ENCODE measurements at places on chromosomes 3 and 15.

DNA sequence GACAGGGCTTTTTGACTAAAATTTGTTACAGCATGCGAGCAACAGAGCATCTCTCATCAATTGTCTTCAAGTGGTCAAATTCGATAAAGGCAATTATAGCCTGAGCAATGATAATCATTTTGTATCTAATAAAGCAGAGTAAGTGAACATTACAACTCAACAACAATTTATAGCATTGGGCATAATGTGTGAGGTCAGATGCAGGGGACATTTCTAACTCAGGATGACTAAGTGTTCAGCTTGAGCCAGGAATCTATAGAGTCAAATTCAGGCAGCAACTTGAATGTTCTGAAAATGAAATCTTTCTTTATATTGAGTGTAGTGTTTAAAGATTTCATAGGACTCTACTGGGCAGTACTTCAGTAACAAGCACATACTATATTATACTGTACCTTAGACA lies 1226.0 kb downstream of the ZPLD1 start:
- no peaks in the 10 kb centered on the region for H3K27me3 ChIP-seq
- no peaks in the 10 kb centered on the region for H3K36me3 ChIP-seq
- H3K4me3 ChIP-seq, result no peak overlapping the region
- no peak overlapping the region for H3K27ac ChIP-seq
- no peak for DNase-seq

- no peak overlapping the region for H3K4me3 ChIP-seq
- peak overlapping the region; percentile 60 for H3K27ac ChIP-seq
- H3K36me3 ChIP-seq, result peaks cover 20% of the 10 kb centered on the region
- H3K4me1 ChIP-seq, result no peaks in the 10 kb centered on the region
These were observed 50.4 kb downstream of the RBM15B start for GRCh38 chr3:51441282-51442030.

DNA sequence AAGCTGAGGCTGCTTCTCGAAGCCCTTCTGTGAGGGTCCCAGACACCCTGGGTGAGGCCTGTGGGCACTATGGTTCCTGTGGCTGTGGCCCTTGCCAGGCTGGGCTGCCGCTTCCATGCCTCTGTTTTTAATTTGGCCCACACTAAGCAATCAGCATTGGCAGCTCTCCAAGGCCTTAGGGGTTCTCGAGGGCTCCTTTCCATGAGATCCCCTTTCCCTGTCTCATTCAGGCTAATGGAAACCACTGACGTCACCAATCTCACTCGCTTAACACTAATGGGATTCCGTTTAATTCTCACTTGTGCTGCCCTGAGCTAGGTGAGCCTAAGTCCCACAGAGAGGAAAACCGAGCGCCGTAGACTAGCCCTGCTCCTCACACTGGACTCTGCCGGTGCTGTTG lies 60.2 kb upstream of the RAB6B start:
- H3K27ac ChIP-seq, result no peak overlapping the region
- H3K36me3 ChIP-seq, result no peaks in the 10 kb centered on the region
- no peaks in the 10 kb centered on the region for H3K4me1 ChIP-seq
- DNase-seq, result no peak
- peaks cover 5% of the 10 kb centered on the region for H3K27me3 ChIP-seq

GRCh38 chr3:177529716-177530335 lies 332.5 kb upstream of the TBL1XR1 start:
- H3K4me3 ChIP-seq, result no peak overlapping the region
- no peak for DNase-seq
- no peaks in the 10 kb centered on the region for H3K27me3 ChIP-seq
- no peak overlapping the region for H3K27ac ChIP-seq
- H3K4me1 ChIP-seq, result peaks cover 16% of the 10 kb centered on the region

GRCh38 chr3:48612309-48612708 lies 2.9 kb upstream of the UQCRC1 start:
- no peak for DNase-seq
- peaks cover 18% of the 10 kb centered on the region for H3K36me3 ChIP-seq
- peaks cover 29% of the 10 kb centered on the region for H3K4me1 ChIP-seq

- no peaks in the 10 kb centered on the region for H3K4me1 ChIP-seq
- H3K36me3 ChIP-seq, result no peaks in the 10 kb centered on the region
- no peak overlapping the region for H3K27ac ChIP-seq
- H3K27me3 ChIP-seq, result no peaks in the 10 kb centered on the region
These were observed 428.9 kb upstream of the THRB start for GRCh38 chr3:24923570-24923969.

DNA sequence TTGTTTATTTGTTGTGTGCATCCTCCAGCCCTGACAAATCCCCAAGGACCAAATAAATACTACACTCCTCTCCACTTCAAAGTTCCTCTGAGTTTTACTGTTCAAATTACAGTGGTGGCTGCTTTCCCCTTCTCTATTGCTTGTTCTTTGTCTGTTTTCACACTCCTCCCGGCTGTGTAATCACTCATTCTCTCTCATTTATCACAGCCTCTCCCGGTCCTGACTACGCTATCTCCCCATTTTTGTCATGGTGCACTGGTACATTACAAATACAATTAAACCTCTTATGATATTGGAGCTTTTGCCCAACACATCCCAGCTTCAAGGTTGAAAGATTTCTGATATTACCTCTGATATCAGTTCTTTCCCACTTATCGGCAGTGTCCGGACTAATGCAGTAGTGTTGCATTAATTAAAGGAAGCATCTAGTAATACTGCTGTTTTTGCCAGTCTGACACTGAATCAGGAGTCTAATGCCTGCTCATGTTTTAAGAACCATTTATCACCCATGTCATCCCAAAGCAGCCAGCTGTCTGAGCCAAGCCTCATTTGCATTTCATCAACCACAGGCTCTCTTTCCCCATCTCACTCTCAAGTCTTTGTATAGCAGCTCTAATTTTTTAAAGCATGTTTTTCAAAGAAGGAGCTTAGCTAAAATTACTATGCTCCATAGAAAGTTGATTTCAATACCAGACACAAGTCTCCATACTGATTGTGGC lies 740.5 kb downstream of the ROBO2 start:
- no peak overlapping the region for H3K27ac ChIP-seq
- no peaks in the 10 kb centered on the region for H3K27me3 ChIP-seq
- H3K4me1 ChIP-seq, result no peaks in the 10 kb centered on the region
- DNase-seq, result no peak
- H3K4me3 ChIP-seq, result no peak overlapping the region

- no peak overlapping the region for H3K4me3 ChIP-seq
- DNase-seq, result no peak
- no peaks in the 10 kb centered on the region for H3K4me1 ChIP-seq
- H3K36me3 ChIP-seq, result no peaks in the 10 kb centered on the region
These were observed 399.0 kb upstream of the KCNMB2 start for GRCh38 chr3:178137206-178137605.

DNA sequence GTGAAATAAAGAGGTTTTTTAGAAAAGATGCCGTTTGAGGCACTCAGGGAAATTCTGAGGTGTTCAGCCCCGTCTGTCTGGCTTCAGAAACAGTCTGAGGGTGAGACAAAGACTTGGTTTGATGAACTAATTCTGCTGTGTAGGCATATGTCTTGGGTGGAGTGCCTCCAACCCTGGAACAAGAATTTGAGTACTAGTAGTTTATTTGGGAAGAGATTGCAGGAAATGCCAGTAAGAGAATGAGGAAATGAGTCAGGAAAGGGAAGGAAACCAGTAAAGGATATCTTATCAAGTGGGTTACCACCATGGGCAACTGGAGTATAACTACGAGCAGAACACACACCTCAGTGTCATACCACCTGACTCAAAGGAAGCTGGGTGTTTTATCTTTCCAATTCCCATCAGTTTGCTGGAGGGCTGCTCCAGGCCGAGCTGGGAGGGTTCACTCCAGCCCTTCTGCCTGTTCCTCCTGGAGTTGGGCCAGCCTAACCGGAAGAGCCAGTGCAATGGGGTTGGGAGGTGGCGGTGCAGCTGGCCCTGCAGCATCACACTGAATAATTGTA lies 75.3 kb downstream of the TGFBR2 start:
- peaks cover 43% of the 10 kb centered on the region for H3K36me3 ChIP-seq
- peak overlapping the region; percentile 29 for H3K4me3 ChIP-seq
- H3K27me3 ChIP-seq, result no peaks in the 10 kb centered on the region
- DNase-seq, result no peak

DNA sequence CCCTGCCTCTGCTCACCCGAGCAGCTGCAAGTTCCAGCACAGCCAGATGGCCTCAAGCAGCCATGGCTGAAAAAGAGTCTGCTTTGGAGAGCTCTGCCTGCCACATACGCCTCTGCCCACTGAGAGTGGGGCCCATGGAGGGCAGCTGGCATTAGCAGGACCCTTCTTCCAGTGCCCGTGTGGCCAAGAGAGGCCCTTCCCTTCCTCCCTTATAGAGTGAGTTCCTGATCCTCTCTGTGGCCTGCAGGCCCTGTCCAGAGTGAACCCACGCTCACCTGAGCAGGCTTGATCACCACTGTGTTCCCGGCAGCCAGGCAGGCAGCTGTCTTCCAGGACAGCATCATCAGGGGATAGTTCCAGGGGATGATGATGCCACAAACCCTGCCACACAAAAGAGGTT lies 41.4 kb upstream of the SLC41A3 start:
- no peak overlapping the region for H3K27ac ChIP-seq
- no peaks in the 10 kb centered on the region for H3K36me3 ChIP-seq
- no peaks in the 10 kb centered on the region for H3K27me3 ChIP-seq

Data from stimulated activated naive B cell treated with anti-CD40 and anti-IgM and Interleukin-4, amounts not matched to agents 10 μg/mL and 1 μg/mL and 100 μg/mL, for 72 hours (primary cell).